ENCODE measurements at places on chromosomes 4 and X.
A peak's percentile ranks its signal among the peaks of the same experiment; 100 is the strongest.

DNA sequence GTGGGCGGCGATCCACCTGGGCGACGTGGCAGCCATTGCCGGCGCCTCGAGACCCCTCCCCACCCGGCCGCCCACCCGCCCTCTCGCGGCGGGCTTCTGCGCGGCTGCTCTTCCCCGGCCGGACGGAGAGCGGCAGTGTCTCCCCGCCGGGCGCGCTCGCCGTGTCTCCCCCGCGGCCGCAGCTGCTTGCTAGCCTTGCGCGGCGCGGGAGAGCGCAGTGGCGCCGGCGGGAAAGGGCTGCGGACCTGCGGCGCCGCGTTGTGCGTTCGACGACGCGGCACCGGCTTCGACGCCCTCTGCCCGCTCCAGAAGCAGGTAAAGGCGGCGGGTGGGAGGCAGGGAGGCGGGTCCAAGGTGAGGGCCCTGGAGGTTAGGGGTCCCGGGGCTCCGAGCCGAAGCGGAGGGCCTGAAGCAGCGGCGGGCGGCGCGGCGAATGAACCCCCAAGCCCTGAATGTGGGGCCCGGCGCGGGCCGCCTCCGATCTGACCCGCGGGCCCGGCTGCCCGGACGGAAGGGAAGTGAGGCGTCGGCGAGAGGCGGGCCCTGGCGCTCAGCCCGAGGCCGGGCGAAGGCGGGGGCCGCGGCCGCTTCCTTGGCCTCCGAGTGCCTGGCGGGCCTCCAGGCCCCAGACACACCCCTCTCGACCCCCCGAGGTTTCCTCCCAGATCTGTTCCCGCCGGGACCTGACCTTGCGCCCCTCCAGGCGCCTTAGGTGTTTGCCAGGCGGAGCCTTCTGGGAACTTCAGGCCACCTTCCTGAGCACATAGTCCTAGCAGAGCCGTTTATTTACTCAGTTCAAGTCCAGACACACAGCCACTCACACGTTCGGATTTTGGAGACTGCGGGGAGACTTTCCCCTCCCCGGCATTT lies at the start of gene N4BP2:
N4BP2 (plus strand) TSS at position 135 of the 870 bp plus-strand sequence. CDS start 40,491 bp downstream, outside the sequence.
- DNase-seq = peak; percentile 81

GRCh38 chr4:153560908-153561307 lies 94.7 kb downstream of the TMEM131L start:
- no peak for DNase-seq

GRCh38 chr4:174406383-174406782 lies 115.9 kb downstream of the HPGD start:
- DNase-seq = no peak

- DNase-seq = no peak
Observed at GRCh38 chr4:175953960-175954521, 111.6 kb upstream of the WDR17 start.

DNA sequence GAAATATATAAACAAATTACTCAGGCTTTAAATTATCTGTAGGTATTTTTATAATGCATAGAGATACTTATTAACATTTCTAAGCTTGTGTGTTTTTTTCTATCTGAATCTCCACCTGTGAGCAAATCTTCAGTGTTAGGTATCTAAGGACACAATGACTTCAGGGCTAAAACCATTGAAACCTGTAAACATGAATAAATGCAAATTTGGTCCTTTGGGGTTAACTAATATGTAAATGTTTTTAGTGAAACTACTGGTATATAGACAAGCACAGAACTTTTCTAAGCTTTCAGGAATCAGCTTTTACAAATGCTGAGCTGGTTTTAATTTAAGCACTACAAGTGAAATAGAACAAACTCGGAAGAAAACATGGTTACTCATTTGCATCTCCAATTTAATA lies 147.9 kb downstream of the FBXO8 start:
- no peak for DNase-seq

GRCh38 chrX:1743105-1743504 lies 128.2 kb downstream of the ASMT start:
- no peak for DNase-seq

DNA sequence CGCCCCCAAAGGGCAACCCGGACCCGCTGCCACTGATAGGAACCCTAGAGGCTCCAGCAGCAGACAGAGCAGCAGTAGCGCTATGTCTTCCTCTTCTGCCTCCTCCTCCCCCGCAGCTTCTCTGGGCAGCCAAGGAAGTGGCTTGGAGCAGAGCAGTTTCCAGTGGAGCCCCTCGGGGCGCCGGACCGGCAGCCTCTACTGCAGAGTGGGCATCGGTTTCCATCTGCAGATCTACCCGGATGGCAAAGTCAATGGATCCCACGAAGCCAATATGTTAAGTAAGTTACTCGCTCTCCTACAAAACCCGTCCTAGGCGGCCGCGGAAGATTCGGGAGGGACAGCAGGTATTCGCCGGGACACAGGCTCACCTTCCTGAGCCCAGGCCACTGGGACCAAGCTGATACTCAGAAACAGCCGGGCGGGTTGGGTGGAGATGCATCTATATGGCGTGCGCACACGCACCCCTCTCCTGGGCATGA lies 477 bp downstream of the FGF5 start:
- no peak for DNase-seq

DNA sequence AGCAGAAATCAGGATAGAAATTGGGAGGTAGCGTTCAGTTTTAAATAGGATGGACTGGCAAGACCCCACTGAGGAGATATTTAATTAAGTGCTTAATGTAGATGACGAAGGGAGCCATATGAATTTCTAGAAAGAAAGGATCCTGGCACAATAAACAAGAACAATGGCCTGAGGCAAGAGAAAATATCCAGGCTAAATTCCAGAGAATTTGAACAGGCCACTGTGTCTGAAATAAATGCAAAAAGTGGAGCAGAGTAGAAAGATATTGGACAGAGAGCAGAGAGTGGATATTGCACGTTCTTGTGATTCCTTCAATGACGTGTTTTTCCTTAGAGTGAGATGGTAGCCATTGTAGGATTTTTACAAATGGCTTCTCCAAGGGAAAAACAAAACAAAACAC lies 1504.8 kb downstream of the C4orf33 start:
- no peak for DNase-seq

- no peak for DNase-seq
Observed at GRCh38 chr4:86019362-86019761, 340.5 kb downstream of the MAPK10 start.

- no peak for DNase-seq
Observed at GRCh38 chr4:134089885-134090284, 111.7 kb downstream of the PABPC4L start.

DNA sequence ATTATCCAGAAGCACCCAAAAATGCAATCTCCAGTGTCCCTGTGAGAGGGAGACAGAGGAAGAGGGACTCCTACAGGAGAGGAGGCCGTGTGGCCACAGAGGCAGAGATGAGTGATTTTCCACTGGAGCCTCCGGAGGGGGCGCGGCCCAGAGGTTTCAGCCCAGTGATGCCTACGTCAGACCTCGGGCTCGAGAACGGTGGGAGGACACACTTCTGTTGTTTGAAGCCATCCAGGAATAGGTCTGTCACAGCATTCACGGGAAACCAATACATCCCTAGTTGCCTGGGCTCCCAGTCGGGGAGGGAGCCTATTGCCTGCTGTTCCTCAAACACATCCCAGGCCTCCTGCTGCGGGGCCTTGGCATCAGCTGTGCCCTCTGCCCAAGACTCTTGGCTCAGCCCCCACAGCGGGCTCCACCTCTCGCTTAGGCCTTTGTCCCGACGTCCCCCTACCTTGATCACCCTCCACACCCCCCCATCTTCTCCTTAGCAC lies 39.2 kb upstream of the HMX1 start:
- no peak for DNase-seq

Measured in activated naive CD8-positive, alpha-beta T cell treated with anti-CD3 and anti-CD28 coated beads, Interleukin-2, amount 50 U/mL, for 24 hours (primary cell).